ENCODE measurements at places on chromosomes 5 and 9.

- DNase-seq = no peak
Observed at GRCh38 chr5:178338126-178338749, 105.6 kb upstream of the PHYKPL start.

DNA sequence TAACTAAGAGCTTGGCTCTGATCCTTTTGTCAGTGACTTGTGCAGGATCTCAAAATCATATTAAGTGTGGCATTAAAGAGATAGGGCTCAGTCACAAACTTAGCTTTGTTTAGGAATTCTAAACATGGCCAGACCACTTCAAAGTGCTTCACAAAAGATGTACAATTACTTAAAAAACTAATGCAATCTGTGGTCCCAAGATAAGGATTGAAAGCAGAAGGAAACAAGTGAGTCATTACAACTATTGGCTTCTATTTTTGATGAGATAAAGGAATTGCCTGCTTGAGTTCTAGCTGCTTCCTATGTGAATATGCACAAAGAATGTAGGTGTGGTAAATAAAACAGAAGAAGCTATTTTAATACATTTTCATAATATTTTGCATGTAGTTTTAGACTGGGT is 44.9 kb upstream of the SLC12A2 start:
- peak; percentile 87 for DNase-seq

DNA sequence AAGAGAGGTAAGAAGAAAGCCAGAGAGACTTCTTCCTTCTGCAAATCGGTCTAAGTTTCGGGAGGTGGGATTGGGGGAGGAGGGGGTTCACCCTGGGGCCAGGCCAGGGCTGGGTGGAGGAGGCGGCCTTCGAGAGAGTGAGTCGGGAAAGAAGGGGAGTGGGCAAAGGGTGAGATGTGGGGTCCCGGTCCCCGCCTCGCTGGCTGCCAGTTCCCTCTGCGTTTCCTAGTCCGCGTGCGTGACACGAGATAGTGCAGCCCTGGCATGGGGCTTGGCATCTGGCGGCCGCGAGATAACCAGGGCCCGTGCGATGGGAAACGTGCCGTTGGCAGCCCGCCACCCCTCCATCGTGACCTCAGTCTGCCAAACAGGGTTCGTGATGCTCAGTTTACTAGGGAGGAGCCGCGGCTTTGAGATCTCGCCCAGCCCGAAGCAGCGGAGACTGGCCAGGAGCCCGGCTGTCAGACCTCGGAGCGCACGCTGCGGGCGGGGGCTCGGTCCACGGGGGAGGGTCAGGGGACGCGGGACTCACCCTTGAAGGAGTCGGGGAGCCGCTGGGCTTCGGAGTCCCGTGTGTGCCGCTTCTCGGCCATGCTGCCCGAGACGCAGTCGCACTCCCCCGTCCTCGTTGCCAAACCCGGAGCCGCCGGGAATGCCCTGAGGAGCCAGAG is at the start of gene STOM:
Gene STOM, minus strand, starts transcription at position 656 of the 671 bp plus-strand sequence. Its CDS starts 63 bp downstream, at position 593.
- DNase-seq = peak; percentile 74

- peak; percentile 11 for DNase-seq
Observed at GRCh38 chr9:126806336-126806735, 1.5 kb downstream of the ZBTB43 start.

DNA sequence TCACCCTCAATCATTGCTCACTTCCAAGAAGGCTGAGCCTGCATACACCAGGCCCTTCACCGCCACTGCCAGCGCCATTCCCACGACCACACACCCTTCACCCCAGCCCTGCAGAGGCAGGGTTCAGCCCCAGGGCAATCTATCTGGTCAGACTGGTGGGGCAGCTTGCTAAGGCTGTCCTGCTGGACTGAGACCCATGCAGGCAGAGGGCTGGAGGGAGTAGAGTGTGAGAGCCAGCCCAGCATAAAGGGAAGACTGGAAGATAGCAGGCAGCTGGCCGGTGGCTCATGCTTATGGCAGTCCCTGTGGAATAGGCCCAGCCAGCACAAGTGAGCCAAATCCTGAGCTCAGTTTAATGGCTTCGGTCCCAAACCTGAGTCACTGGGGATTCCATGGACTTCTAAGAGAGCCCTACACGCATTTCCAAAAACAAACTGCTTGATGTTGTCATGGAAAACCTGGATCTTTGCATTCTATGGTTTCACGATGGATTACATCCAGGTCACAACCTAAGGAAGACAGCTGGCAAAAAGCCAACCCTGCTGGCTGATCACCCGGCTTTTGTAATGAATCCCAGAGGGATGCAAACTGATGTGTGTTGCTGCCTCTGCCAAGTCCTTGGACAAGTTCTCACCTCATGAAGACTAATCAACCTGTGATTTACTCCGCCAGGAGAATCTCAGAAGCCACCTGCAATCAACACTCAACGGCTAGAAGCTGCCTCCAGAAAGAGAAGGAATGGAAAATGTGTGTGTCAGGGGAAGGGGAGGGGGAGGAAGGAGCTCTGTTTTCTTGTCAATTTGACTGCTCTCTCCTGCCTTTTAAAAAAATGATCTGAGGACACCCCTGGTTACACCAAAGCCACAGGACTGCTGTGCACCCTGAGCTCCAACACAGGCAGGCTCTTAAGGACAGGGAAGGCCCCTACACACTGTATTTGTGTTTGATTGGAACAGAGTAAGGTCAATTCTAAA is 143.6 kb downstream of the LHFPL2 start:
- DNase-seq = peak; percentile 100

- no peak for DNase-seq
Observed at GRCh38 chr9:117462861-117463260, 48.0 kb upstream of the ASTN2 start.

DNA sequence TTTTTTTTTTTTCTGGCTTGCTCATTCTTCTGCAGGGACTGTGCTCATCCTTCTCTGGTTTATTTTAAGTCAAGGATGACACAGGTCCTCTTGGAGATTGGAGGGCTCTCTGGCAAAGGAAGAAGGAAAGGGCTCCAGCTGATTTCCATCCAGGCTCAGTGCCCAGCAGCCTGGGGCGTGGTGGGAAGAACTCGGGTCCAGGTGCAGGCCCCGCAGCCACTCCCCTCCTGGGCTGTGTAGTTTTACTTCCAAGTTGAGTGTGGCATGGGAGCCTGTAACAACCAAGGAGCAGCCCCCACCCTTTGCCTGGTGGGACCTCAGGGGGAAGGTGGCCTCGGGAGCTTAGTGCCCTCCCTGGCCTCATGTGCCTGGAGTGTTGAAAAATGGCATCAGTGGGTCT is 58.9 kb downstream of the ANKRD33B start:
- DNase-seq = no peak

DNA sequence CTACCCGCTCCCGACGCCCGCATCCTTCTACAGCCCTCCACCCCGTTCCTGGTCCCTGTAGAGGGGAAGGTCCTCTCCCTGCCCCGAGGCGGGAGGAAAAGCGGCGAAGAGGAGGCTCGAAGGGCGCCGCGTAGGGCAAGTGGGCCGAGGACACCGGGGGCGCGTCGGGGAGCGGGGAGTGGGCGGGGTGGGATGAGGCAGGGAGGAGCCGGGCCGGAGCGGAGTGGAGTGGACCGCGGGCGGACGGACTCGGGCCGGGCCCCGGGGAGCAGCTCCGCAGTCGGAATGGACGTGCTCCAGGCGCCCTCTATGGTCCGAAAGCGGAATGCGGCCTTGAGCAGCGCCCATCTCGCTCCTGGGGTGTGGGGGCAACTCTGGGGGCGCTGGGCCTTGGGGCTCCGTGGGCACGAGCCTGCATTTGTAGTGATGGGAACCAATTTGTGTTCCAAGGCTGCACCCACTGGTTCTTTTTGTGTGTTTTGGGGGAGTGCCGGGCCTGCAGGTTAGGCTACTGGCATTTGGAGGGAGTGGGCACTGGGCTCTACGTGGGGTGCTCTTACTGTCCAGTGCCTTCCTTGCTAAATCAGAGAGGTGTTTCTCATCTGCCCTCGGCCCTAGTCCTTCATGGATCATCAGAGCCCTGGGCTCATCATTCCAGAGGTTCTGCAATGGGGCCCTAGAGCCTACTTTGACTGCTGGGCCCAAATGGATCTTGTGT is 7.3 kb downstream of the IRX1 start:
- DNase-seq = no peak

GRCh38 chr5:107395632-107396350 is 274.9 kb downstream of the EFNA5 start:
- no peak for DNase-seq

DNA sequence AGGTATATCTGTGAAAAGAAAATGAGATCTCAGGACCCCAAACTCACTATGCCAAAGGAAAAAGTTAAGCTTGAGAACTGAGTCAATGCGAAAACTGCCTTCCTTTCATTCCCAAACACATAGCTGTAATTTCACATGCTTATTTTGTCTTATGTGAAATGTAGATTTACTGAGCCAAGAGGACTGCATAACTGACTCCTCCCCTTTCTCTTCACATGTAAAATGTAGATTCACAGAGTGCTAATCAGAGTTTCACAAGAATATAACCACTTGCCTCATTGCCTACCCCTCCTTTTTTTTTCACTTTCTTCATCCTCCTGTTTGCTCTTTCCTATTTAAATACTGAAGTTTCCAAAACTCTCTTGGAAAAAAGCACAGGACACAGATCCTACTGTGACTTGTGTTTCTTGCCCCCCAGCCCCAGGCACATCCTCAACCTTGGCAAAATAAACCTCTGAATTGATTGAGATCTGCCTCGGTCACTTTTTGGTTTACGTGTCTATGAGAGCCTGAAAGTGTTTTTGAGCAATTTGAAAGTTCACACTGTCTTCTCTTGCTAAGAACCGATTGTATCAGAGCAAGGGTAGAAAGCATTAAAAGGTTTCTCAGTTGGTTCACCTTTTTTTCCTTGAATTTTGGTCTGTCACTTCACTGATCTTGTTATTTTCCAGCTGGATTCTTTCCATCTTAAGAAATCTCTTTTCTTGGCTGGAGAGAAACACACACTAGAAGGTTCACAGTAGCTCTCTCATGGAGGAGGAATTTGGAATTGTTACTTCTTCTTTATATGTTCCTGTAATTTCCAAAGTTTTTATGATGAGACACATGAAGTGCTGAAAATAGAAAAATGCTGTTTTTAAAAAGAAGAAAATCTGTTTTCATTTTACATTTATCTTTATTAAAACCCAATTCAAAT is 44.8 kb upstream of the SNAPC3 start:
- DNase-seq = peak; percentile 41

DNA sequence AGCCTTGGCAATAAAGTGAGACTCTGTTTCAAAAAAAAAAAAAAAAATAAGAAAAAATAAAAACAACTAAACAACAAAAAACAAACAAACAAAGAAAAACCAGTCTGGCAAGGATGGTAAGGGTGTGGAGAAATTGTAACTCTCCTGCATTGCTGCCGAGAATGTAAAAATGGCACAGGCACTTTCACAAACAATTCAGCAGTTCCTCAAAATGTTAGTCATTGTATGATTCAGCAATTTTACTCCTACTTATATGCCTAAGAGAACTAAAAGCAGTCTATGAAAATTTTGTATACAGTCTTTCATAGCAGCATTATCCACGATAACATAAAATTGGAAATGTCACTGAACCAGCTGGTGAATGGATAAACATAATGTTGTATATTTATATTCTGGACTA is 280.4 kb downstream of the CDH9 start:
- DNase-seq = no peak

DNA sequence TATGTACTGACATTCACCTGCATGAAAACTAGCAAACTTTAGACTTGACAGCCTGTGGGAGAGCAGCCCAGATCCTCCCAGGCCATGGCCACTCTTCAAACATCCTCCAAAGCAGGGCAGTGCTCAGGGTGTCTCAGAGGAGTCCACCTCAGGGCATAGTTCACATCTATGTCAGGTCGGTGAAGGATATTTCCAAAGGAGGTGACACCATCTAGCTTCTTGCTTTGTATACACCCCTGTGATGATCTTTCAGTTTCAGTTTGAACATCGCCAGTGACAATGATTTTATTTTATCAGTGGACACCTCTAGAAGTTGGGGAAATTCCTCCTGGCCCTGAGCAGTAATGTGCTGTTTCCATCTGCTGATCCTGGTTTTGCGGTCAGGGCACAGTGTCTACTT is 20.1 kb downstream of the CDK20 start:
- no peak for DNase-seq

- DNase-seq = no peak
Observed at GRCh38 chr5:15420201-15420600, 79.8 kb upstream of the FBXL7 start.

DNA sequence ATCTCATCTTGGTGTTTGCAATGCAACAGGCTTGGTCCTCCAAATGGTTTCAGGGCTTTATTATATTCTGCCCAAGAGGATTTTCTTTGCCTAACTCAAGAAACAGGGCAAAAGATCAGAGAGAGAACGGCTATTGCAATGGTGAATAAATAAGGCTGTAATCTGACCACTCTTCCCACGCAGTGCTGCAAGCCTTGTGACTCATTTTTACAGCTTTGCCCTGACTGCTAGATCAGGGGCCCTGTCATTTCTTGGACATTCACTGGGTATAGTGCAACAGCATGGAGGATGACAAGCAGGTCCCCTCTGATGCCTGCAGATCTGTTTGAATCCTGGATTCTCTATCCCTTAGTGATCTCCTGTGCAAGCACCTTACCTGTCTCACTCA is 459.1 kb downstream of the EBF1 start:
- DNase-seq = peak; percentile 41

- DNase-seq = peak; percentile 75
Observed at GRCh38 chr9:121744687-121745395, 93.4 kb downstream of the DAB2IP start.

DNA sequence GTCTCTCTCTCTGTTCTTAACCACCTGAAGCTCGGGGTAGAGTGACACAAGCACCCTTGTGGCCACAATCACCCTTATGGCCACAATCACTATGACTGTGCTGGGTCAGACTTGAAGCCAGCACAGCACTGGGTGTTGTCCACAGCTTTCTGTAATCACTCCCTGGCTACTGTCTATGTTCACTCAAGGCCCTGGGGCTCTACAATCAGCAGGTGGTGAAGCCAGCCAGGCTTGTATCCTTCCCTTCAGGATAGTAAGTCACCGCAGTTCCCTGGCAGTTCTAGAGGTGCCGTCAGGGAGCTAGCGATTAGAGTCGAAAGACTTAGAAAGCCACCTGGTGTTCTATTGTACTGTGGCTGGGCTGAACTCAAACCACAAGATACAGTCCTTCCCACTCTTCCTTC is 44.2 kb downstream of the GDA start:
- DNase-seq = no peak

GRCh38 chr5:73448463-73449136 is at the start of gene FOXD1:
Gene FOXD1, minus strand, starts transcription at chr5:73448777. Its CDS starts 415 bp downstream, at chr5:73448362.
- peak; percentile 98 for DNase-seq

GRCh38 chr5:158033076-158033475 is 174.1 kb upstream of the CLINT1 start:
- no peak for DNase-seq

DNA sequence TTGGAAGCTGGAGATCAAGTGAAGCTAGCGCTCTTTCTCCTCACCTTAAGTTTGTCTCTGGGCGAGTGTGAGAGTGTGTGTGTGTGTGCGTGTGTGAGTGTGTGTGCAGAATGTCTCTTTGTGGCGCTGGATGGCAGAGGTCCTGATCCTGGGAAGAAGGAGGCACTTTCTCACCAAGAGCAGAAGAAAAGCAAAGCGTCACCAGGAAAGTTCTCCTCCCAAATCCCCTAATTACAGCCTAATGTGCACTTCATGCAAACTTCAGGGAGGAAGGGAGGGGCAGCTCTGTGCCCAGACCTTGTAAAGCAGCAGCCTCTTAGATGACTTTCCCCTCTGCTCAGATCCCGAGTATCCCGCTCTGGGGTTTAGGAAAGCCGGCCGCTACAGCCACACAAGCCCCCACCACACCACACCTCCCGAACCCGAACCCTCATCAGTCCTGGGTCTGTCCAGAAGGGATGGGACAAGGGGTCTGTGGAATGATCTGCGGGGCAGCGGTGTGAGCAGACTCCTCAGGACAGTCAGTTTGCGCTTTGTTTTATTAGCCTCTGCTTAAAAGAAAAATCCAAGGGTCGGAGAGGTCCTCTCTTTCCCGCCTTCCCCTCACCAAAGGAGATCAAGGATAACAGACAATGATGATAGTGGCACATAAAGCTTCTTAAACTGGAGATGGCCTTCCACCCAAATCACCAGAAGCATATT is at the start of gene HAPLN1:
Gene HAPLN1, minus strand, starts transcription at position 20 of the 702 bp plus-strand sequence. CDS start 47,332 bp downstream, outside the sequence.
- DNase-seq = no peak

- no peak for DNase-seq
Observed at GRCh38 chr9:117783828-117784227, 79.6 kb downstream of the TLR4 start.

All from fibroblast of lung (primary cell).